ENCODE measurements at places on chromosomes 6 and 20.

DNA sequence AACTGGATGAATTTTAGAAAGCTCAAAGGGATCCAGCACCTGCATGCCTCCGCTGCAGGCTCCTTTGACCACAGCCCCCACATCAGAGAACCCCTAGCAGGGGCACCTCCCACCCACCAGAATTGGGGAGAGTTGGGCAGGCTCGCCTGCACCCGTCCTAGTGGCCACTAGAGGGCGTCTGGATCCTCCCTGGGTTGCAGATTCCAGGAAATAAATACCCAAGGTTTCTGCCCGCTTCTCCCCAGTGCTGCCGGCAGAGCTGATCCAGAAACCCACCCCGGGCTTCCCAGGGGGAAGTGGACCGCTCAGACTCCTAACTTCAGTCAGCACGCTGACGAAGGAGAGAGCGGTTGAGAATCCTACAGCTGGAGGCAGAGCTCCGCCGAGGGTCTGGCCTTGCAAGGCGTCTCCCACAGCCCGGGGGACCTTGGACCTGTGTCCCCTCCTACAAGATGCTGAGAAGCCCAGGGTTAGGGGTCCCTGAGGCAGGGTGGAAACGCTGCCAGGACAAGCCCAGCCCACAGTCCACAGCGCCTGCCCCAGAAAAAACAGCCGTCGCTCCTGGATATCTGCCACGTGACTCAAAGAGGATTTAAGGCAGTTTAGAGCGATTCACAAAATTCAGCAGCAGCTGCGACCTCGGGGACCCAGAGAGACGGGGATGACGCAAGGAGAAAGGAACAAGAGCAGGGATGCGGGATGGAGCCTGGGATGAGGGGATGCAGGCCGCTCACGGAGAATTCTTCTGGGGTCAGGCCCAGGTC lies 32.6 kb upstream of the PHACTR3 start:
- DNase-seq: peak; percentile 90

GRCh38 chr6:112502351-112503090 lies 155.4 kb downstream of the RFPL4B start:
- no peak for DNase-seq

- no peak for DNase-seq
Measured at GRCh38 chr20:50959543-50960126, 1.0 kb downstream of the MOCS3 start.

DNA sequence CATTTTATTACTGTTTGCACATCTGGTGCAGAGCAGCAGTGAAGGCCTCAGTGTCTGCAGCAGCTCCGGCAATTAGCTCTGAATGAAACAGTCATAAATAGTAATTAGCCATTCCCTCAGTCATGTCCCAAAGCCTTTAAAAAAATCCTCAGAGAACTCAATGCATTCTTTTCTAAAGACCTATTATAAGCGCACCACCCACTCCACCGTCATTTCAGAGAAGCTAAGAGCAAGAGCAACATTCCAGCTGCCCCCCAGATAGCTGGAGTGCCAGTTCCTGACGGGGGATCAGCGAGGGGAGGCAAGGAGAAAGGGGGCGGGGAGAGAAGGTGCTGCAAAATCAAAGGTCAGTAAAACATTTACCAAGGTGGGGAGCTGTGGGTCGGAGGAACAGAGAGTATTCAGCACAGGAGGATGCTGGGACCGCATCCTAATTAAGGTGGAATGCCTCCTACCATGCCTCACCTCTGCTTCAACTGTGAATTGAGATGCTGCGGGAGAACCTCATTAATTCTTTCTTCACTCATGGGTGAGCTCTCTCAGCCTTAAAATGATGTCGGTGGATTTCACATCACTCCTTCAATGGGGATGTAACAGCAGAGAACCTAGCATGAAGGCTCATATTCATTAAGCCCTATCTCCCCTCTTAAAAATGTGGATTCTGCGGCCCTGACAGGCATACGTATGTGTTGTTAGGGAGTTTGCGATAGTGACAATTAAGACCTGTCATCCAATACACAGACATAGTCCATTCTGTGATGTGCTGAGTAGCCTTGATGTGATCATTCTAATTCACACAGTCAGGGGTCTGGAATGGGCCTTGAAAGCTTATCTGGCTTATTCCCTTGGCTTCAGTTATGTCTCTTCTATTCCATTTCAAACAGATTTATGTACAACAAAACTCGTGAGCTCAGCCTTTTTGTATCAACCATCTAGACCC lies 469.5 kb upstream of the NRSN1 start:
- DNase-seq: no peak

- no peak for DNase-seq
Measured at GRCh38 chr6:52937908-52938307, 28.4 kb upstream of the GSTA3 start.

GRCh38 chr6:102662851-102663250 lies 1269.3 kb downstream of the GRIK2 start:
- no peak for DNase-seq

- no peak for DNase-seq
Measured at GRCh38 chr6:149544646-149545257, 1.1 kb downstream of the PPIL4 start.

GRCh38 chr6:33609528-33609927 lies 11.6 kb upstream of the ITPR3 start:
- DNase-seq: peak; percentile 90

GRCh38 chr6:111080698-111081097 lies 6.6 kb upstream of the SLC16A10 start:
- no peak for DNase-seq

DNA sequence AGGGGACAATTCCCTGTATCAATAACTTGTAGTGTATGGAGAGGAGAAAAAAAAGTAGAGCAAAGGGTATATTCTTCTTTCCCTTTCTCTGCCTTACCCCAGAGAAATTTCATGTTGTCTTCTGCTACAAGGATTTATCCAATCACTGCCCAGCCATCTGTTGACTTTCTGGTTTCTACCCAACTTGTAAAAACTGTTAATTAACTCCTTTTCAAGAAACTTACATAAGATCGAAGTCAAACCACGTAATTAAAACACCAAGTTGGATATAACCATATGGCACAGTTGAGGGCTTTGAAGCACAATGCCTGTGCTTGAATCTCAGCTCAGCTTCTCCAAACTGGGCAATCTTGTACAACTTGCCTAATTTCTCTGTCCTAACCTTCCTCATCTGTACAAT lies 99.5 kb downstream of the MAN1A1 start:
- DNase-seq: no peak

DNA sequence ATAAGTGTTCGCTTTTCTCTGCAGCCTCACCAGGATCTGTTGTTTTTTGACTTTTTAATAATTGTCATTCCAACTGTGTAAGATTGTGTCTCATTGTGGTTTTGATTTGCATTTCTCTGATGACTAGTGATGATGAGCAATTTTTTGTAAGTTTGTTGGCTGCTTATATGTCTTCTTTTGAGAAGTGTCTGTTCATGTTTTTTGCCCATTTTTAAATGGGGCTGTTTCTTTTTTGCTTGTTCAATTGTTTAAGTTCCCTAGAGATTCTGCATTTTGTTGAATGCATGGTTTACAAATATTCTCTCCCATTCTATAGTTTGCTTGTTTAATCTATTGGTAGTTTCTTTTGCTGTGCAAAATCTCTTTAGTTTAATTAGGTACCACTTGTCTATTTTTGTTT lies 295.9 kb downstream of the PACRG start:
- no peak for DNase-seq

GRCh38 chr6:14454473-14454775 lies 336.9 kb downstream of the CD83 start:
- DNase-seq: no peak

DNA sequence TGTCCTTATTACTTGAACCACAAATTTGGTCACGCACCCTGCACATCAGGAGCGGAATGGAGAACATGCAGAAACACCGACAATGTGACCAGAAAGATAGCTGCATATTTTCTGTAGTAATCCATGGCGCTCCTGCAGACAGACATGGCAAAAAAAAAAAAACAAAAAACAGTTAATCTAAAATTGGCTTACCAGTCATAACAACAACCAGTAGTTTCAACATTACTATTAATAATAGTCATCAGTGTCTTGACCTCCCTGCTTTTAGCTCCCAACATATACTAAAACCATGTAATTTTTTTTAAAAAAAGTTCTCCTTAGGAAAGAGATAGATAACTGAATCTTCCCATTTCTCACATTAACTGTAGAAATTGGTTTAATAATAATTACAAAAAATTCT lies 6.8 kb downstream of the CGA start:
- DNase-seq: no peak

- no peak for DNase-seq
Measured at GRCh38 chr20:13788167-13788834, 3.5 kb downstream of the NDUFAF5 start.

DNA sequence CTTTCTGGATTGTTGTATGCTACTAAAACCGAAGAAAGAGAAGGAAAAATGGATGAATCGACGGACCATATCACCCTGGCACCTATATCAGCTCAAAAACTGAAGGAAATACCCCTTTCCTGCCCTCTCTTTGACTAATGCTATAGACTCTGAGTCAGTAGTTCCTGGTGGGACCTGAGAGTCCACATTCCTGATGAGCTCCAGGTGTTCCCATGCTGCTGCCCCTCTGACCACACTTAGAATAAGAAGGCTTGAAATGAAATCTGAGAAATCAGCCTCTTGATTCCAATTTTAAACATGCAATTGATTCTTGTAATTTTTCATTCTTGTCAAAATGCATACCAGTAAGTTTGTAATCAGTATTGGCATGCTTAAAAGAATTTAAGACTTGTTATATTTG lies 75.2 kb downstream of the PRL start:
- DNase-seq: no peak

DNA sequence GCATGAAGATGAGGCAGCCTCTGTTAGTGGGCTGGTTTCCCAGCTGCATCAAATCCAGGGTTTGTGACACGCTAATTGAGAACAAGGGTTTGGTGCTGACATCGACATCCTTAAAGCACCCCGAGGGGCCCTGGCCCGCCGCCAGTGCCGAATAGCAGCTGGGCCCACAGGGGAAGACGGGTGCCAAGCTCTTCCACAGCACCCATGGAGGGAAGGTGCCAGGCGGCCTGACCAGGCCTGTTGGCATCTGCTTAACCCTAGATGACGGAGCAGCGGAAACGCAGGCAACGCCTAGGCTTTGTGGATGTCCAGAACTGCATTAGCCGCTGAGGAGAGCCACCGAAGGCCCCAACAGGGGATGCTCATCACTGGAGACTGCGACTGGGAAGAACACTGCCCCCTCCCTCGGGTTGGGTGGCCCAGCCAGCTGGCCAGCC lies 16.0 kb downstream of the UQCC2 start:
- DNase-seq: no peak

DNA sequence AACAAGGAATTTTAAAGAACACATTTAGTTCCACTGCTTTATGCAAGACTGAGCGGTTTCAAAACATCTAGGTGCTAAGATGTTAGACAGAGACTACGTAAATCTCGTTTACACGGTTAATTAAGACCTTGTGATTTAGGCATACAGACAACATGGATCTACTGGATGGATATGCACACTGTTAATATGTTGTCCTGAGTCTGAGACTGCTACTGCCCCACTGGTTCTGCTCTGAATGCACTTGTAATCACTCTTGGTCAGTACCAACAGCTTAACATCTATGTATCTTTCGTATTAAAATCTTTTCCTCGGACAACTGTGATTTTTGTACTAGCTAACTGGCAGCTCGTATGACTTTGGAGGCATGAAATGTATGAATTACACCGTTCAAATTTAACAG lies 3.1 kb downstream of the MAN1A1 start:
- no peak for DNase-seq

GRCh38 chr20:10342152-10342551 lies 91.9 kb downstream of the MKKS start:
- no peak for DNase-seq

DNA sequence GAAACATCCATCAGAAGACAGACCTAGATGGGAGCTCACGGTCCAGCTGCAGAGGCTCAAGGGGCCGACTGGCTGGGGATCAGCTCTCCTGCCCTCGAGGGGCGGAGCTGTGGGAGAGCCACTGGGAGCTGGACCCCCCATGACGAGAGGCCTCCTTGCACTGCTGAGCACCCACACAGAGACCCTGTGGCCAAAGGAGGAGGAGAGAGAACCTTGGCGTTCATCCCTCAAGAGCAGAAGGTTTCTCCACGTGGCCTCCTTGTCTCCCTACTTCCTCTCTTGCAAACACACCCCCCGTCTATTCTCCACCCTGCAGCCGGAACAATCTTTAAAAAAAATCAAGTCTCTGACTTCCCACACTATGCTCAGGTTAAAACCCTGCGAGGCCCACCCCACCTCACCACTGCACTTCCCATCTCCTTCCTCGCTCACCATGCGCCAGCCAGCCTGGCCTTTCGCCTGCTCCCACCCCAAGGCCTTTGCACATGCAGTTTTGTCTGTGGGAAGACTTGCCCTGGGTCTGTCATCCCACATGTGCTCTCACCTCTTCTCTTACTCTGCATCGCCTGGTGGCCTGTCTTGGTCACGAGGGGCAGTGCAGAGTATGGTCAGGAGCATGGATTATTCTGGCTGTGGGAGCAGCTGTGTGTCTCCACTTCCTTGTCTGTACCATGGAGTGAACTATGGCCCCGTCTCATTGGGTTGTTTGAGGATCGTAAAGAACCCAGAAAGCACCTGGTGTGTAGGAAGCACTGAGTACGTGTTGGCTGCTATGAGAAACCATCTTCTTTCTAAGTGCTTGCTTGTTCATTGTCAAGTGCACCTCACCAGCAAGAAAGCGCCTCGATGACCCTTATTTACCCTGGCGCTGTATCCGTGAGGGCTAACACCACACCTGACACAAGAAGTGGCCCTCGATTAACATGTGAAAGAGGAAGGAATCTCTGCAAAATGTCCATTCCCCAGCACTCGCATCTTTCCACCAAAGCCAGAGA lies 32.9 kb downstream of the PMEPA1 start:
- no peak for DNase-seq
